Choroid plexus epithelial cell (primary cell): ENCODE measurements at places on chromosomes 5 and 9.

- peak; percentile 8 for DNase-seq
These were observed 27.0 kb downstream of the MSX2 start for GRCh38 chr5:174751154-174752000.

DNA sequence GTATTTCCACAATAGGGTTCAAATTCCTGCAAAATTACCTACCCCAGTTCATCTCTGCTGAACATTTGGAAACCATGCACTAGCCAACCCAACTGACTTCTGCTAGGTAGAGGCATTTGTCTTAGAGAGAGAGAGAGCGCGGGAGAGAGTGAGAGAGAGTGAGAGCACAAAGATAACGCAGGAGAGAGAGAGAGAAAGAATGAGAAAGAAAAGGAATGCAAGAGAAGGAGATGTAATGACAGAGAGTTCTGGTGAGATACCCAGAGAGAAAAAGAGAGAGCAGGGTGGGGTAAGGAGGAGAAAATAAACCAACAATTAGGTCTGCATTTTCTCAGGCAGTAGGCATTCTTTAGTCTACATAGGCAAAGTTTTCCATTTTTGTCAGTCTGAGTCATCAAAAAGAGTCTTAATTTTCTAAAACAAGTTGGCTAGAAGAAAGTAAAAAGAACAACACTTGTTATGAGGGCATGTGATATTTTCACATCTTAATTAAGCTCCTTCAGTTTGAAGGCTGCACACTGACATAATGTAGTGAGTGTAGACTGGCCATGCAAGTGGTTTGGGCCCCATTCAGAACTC lies 98.2 kb downstream of the MAP1B start:
- DNase-seq = peak; percentile 54

GRCh38 chr9:110337727-110338126 lies at the start of gene TXNDC8:
TXNDC8 (minus strand) TSS chr9:110337863.
- DNase-seq = no peak

GRCh38 chr5:2223303-2223702 lies 340.6 kb upstream of the IRX4 start:
- no peak for DNase-seq

DNA sequence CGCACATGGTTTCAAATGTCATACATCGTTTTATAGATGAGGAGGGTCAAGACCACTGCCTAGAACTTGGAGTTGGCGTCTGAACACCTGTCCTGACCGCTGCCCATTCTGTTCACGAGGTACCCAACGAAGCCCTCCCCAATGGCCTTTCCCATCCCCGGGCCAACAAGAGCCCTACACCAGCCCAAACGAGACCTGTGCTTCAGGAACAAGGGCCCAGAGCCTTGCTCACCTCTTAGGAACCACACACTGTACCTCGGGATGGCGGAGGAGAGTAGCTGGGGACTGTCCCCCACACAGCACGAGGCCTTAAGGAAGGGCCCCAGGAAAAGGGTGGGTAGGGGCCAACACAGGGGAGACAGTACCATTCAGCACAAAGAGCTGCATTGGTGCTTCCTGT lies 3.0 kb downstream of the SURF6 start:
- no peak for DNase-seq

DNA sequence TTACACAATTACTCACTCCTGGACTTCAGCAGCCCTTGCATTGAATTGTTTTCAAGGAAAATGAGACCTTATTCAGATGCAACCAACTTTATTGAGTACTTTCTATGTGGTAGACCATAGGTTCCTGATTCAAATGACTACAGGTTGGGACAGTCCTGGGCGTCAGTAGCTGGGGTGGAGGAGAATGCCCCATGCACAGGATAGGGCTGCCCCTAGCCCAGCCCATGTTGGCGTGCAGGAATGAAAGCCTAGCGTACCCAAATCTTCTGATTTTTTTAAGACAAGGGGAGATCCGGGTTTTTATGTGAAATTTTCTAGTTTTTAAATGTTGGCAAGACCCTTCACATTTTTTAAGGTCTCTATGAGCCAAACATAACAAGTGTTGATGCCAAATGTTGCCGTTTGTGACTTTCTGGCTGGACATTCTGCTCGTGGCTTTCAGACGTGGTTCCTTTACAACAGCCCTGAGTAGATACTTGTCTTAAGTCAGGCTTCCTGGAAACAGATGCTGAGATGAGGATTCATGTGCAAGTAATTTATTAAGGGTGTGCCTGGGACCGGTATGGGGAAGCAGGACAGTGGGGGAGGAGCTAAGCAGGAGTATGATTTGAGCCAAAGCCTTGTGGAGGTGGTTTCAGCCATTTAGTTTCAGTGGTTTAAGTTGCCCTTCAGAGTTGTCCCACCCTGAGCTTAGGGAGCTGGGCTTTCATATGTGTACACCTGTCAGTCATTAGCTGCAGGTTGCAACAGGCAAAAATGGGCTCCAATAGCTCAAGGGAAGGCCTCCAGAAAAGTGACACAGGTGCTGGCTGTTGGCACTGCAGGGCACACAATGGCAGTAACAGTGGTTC lies 154.1 kb downstream of the NTRK2 start:
- no peak for DNase-seq

- no peak for DNase-seq
These were observed 183.4 kb downstream of the GOLPH3 start for GRCh38 chr5:31990701-31991110.

GRCh38 chr5:100802208-100802607 lies 100.9 kb downstream of the ST8SIA4 start:
- DNase-seq = no peak

DNA sequence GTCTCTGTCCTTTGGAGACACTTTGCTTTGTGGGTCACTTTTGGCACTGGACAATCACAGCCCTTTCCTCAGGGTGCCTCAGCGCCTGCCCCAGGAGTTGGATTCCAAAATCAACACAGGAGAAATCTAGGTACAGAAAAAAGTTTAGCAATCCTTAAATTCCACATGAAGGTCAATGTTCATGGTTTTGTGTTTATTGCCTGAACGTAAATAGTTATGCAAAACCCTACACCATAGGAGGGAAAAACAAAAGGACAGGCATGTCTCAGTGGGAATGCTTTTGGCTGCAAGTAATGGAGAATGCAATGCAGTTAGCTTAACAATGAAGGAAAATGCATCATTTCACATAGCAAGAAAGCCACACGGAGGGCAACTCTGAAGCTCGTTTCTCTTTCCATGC lies 6.5 kb upstream of the HMCN2 start:
- no peak for DNase-seq

DNA sequence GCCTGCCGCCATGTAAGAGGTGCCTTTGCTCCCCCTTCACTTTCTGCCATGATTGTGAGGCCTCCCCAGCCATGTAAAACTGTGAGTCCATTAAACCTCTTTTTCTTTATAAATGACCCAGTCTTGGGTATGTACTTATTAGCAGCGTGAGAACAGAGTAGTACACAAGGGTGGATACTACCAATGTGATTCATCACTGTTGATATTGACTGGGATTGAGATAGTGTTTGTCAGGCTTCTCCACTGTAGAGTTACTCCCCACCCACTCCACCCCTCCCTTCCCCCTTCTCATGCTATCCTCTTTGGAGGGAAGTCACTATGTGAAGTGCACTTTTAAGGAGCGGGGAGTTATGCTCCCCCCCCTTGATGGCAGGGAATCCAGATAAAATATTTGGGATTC lies 11.4 kb upstream of the CRHBP start:
- DNase-seq = no peak

- peak; percentile 23 for DNase-seq
These were observed 126.2 kb upstream of the DMRT1 start for GRCh38 chr9:715300-715699.

- no peak for DNase-seq
These were observed 7.2 kb downstream of the FREM1 start for GRCh38 chr9:14903040-14903439.

GRCh38 chr5:28397502-28397941 lies 1359.1 kb upstream of the CDH9 start:
- peak; percentile 85 for DNase-seq

- no peak for DNase-seq
These were observed 135.6 kb upstream of the IRX4 start for GRCh38 chr5:2018390-2018724.

DNA sequence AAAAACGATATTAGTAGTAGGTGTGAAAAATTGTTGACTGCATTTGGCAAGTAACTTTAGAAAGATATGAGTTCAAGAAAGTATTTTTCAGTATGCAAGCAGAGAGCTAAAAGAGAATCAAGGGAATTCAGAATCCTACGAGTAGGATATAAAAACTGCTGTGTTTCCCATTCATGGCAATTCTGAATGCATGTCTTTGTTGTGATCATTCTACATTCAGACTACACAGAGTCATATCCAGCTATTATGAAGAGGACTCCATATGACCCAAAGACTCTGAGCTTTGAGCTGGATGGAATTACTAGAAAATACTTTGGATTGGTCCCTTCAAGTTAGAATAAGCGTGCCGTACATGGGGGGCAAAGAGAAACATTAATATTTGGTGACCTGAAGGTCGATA lies 12.0 kb downstream of the IFNE start:
- no peak for DNase-seq

DNA sequence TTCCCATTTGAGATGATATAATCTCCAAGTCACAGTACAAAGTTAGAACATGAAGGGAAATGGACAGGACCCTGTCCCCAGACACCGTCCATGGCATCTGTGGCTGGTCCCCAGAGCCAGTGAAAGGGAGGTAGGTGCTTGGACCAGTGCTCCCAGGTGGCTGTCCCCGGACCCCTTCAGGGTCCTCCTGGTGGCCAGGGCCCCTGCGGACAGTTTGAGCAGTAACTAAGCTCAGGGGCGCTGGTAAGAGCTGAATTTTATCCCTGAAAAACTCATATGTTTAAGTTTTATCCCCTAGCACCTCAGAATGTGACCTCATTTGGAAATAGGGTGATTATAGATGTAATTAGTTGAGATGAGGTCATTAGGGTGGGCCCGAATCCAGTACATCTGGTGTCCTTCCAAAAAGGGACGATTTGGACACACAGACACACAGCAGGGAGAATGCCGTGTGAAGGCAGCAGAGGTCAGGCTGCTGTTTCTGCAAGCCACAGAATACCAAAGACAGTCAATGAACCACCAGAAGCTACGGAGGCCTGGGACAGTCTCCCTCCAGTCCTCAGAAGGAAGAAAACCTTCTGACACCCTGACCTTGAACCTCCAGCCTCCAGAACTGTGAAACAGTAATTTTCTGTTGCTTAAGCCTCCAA lies 185.0 kb downstream of the ATPSCKMT start:
- DNase-seq = no peak

DNA sequence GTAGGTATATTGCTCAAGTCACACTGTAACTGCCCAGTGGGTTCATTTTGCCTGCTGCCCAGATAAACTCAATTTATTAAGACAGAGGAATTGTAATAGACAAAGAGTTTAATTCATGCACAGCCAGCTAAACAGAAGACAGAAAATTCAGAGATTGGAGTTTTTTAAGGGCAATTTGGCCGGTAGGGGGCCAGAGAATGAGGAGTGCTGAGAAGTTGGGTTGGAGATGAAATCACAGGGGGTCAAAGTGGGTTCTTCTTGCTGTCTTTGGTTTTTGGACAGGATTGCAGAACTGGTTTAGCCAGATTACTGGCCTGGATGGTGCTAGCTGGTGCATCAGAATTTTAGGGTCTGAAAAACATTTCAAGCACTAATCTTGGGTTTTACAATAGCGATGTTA lies 20.7 kb upstream of the IL33 start:
- peak; percentile 11 for DNase-seq

DNA sequence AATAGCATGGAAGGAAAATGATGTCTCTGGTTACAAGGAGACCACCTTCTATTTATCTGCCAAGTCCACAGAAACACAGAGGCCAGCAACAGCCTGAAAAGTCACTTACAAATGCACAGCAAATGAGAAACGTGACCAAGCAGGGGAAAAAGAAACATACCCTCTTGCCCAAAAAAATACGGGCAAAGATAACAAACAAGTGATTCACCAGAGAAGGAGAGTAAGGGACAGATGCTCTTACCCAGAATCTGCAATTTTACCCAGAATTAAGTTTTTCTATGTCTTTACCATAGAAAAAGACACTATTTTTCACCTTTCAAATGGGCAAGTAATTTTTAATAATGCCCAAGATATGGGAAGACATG lies 28.1 kb downstream of the CAMSAP1 start:
- no peak for DNase-seq

DNA sequence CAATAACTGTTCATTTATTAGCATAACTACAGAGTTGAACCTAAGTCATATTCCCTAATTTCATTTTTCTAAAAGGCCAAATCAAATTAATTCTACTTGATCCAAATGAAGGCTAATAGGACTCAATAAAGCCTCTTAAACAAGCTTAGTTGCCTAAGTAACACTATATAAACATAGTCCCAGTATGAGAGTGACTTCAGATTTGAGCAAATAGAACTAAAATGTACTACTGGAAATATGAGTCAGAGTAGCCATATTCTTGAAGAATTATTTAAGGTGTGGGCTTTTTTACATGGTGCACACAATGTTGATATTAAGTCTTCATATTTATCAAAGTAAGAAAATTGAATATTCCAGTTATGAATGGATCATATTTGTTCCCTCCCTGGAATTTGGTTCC lies 872.3 kb downstream of the MAT2B start:
- DNase-seq = peak; percentile 4

GRCh38 chr5:135244620-135245021 lies 154.4 kb downstream of the MACROH2A1 start:
- no peak for DNase-seq

DNA sequence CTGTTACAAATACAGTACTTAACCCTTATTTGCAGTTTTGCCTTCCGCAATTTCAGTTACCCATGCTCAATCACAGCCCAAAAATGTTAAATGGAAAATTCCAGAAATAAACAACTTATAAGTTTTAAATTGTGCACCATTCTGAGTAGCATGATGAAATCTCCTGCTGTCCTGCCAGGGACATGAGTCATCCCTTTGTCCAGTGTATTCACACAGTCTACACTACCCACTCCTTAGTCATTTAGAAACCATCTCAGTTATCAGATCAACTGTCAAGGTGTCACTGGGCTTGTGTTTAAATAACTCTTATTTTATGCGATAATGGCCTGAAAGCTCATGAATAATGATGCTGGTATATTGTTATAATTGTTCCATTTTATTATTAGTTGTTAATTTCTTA lies 95.8 kb downstream of the PLCXD3 start:
- DNase-seq = peak; percentile 93

GRCh38 chr5:179253730-179254129 lies 91.5 kb downstream of the ADAMTS2 start:
- DNase-seq = no peak

- DNase-seq = no peak
These were observed 244.7 kb downstream of the COMMD10 start for GRCh38 chr5:116329503-116329902.

DNA sequence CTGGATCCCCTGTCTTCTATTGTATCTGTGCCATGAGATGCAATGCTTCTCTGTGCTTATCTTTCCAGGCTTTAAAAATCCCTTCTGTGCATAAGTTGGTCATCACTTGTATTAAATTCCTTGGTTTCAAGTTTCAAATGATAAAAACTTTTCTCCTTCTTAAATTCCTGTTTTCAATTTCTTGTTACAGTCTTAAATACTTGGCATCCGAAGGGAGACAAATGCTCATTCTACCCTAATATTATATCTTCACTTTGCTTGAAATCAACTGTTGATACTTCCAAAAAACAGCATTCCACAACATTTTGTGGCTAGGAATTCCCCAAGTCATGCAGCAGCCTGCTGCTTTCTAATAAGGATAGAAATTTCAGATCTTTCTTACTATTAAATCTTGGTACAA lies 413.2 kb upstream of the ACTBL2 start:
- peak; percentile 49 for DNase-seq
